ENCODE measurements at places on chromosomes 12 and 14. TPM values are rescaled to one million over a fixed set of nuclear protein-coding genes. Genes with fewer than 3 reads are reported as not detected.
A peak's percentile ranks its signal among the peaks of the same experiment; 100 is the strongest.

DNA sequence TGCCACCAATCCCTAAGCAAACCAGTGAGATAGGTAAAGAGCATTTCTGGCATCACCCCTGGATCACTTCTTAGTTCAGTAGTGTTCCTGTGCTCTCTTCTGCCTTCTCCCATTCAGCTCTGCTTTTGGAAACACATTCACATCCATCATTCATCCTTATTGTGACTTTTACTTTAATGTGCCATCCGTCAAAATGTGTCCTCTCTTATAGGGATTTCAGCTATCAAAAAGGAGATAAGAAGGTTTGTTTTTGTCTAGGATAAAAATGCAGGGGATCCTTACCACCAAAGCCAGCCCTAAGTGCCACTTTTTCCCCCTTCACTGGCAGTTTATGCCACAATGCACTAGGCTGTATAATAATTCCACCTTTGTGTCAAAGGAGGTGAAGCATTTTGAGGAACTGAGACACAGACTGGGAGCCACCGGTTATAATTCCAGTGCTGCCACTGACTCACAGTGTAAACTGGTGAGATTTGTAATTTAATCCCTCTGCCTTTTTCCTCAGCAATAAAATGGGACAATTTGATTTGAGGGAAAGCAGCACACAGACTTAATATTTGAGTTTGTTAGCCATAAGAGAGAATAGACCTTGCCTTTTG, 158.6 kb downstream of the PAX9 start:
- H3K4me1 ChIP-seq, result no peaks in the 10 kb centered on the region
- no peak overlapping the region for H3K4me3 ChIP-seq
- H3K36me3 ChIP-seq, result no peaks in the 10 kb centered on the region
- H3K27me3 ChIP-seq, result no peaks in the 10 kb centered on the region
- no peak overlapping the region for H3K27ac ChIP-seq

Gene OTX2
- total RNA-seq, result not detected

GRCh38 chr12:64412459-64412858, 8.3 kb downstream of the XPOT start:
- H3K4me3 ChIP-seq, result no peak overlapping the region
- DNase-seq, result no peak
- H3K4me1 ChIP-seq, result peaks cover 20% of the 10 kb centered on the region
- no peak overlapping the region for H3K27ac ChIP-seq

DNA sequence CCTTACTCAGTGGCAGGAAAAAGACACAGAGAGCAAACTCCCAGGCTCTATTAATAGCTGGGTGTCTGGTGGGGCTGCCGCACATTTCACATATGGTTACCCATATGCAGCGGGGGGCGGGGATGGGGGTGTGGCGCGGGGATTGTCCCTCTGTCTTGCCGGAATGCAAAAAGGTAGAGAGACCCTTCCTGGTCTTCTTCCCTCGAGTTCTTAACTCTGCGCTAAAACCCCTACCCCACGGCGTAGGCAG, 1.7 kb downstream of the PRMT8 start:
- peak; percentile 42 for DNase-seq
- no peaks in the 10 kb centered on the region for H3K4me1 ChIP-seq
- no peaks in the 10 kb centered on the region for H3K36me3 ChIP-seq
- peaks cover 61% of the 10 kb centered on the region for H3K27me3 ChIP-seq
- no peak overlapping the region for H3K4me3 ChIP-seq
- H3K27ac ChIP-seq, result no peak overlapping the region

Gene CAPZA3
- not detected for total RNA-seq

- peak within 1 kb of the TSS; percentile 41 for H3K27ac ChIP-seq
- H3K4me3 ChIP-seq, result peak within 1 kb of the TSS; percentile 82
- H3K36me3 ChIP-seq, result peaks cover 8% of the 10 kb centered on the region
- H3K4me1 ChIP-seq, result peaks cover 11% of the 10 kb centered on the region
- peak; percentile 99 for DNase-seq
These were observed at the start of gene PITPNM2 for GRCh38 chr12:123150744-123151456. PITPNM2 (minus strand) TSS chr12:123151090; CDS start chr12:123034590, 116,500 bp downstream.

GRCh38 chr12:128513831-128514230, 246.9 kb downstream of the TMEM132C start:
- no peak overlapping the region for H3K4me3 ChIP-seq
- H3K4me1 ChIP-seq, result no peaks in the 10 kb centered on the region
- H3K27ac ChIP-seq, result no peak overlapping the region
- H3K27me3 ChIP-seq, result no peaks in the 10 kb centered on the region
- no peak for DNase-seq
